Breast epithelium (tissue), 4 donors: ENCODE measurements at places on chromosomes 7 and 10.

DNA sequence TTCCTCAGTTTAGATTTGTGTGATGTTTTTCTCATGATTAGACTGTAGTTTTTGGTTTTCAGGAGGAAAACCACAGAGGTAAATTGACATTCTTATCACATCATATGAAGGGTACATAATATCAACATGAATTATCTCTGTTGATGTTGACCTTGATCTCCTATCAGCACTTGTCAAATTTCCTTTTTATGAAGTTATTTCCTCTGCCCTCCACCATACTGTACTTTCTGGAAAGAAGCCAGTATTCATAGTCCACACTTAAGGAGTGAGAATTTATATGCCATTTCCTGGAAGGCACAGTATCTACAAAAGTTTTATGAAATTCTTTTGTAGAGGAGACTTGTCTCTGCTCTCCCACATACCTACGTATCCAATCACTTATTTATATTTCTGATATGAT is 807.2 kb upstream of the MBL2 start:
- no peak overlapping the region for H3K4me3 ChIP-seq
- H3K36me3 ChIP-seq = no peaks in the 10 kb centered on the region
- no peaks in the 10 kb centered on the region for H3K27me3 ChIP-seq
- H3K4me1 ChIP-seq = no peaks in the 10 kb centered on the region
- H3K27ac ChIP-seq = no peak overlapping the region

GRCh38 chr10:121101561-121101960 is 250.4 kb downstream of the WDR11 start:
- no peak overlapping the region for H3K27ac ChIP-seq
- H3K4me3 ChIP-seq = no peak overlapping the region
- no peaks in the 10 kb centered on the region for H3K36me3 ChIP-seq
- no peaks in the 10 kb centered on the region for H3K27me3 ChIP-seq
- no peak for DNase-seq

DNA sequence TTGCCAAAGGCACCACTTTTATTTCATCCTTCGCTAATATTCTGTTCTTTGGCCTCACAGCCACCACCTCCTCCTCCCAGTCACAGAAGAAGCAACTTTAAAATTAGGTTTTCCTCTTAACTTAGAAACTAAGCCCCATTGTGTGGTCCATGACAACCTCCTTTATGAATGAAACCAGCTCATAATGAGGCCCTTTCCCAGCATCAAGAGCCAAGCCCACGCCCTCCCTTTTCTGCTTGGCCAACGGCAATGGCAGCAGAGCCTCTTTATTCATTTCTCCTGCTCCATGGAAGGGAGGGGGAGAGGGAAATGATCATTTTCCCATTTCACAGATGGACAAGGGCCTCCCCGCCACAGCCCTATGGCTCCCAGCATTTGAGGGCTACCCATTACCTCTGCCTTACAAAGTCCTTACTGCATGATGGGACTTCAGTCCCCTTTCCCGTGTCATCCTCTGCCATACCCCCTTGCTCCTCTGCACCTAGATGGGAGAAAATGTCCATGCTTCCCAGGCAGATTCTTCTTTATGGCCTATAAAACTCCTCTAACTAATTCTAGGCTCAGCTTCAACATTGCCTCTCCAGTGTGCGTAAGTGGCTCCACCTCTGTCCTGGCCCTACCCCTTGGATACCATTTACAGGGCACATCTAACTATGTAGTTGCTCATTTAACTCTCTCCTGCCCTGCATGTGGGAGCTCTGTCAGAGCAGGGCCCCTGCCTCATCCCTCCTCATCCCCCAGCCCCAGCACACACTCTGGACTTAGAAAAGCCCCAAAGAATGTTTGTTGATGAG is 475.5 kb downstream of the RPS24 start:
- no peak for DNase-seq
- no peaks in the 10 kb centered on the region for H3K36me3 ChIP-seq
- H3K4me3 ChIP-seq = no peak overlapping the region
- no peaks in the 10 kb centered on the region for H3K4me1 ChIP-seq
- no peaks in the 10 kb centered on the region for H3K27me3 ChIP-seq

- H3K4me1 ChIP-seq = no peaks in the 10 kb centered on the region
- no peak overlapping the region for H3K27ac ChIP-seq
- no peaks in the 10 kb centered on the region for H3K27me3 ChIP-seq
- H3K4me3 ChIP-seq = no peak overlapping the region
Measured at GRCh38 chr10:48242171-48242904, 32.2 kb downstream of the FRMPD2 start.

GRCh38 chr10:5442065-5442989 is 30.0 kb downstream of the NET1 start:
- no peak overlapping the region for H3K27ac ChIP-seq
- H3K4me3 ChIP-seq = no peak overlapping the region
- H3K4me1 ChIP-seq = no peaks in the 10 kb centered on the region
- no peaks in the 10 kb centered on the region for H3K36me3 ChIP-seq
- DNase-seq = no peak

GRCh38 chr10:68462536-68462935 is 9.2 kb downstream of the DNA2 start:
- H3K36me3 ChIP-seq = no peaks in the 10 kb centered on the region
- H3K4me3 ChIP-seq = no peak overlapping the region
- no peak for DNase-seq
- no peaks in the 10 kb centered on the region for H3K4me1 ChIP-seq

- H3K4me3 ChIP-seq = no peak overlapping the region
- H3K36me3 ChIP-seq = no peaks in the 10 kb centered on the region
- H3K4me1 ChIP-seq = no peaks in the 10 kb centered on the region
- DNase-seq = no peak
- H3K27ac ChIP-seq = no peak overlapping the region
- H3K27me3 ChIP-seq = no peaks in the 10 kb centered on the region
Measured at GRCh38 chr10:36779238-36779846, 346.1 kb upstream of the ANKRD30A start.

GRCh38 chr7:28939844-28940544 is 18.1 kb downstream of the TRIL start:
- H3K36me3 ChIP-seq = no peaks in the 10 kb centered on the region
- no peak overlapping the region for H3K4me3 ChIP-seq
- no peaks in the 10 kb centered on the region for H3K27me3 ChIP-seq
- no peaks in the 10 kb centered on the region for H3K4me1 ChIP-seq
- DNase-seq = no peak

- H3K4me3 ChIP-seq = no peak overlapping the region
- H3K4me1 ChIP-seq = peaks cover 5% of the 10 kb centered on the region
- H3K27ac ChIP-seq = peak overlapping the region; percentile 65
- peak; percentile 68 for DNase-seq
Measured at GRCh38 chr7:23334482-23335056, 35.4 kb downstream of the MALSU1 start.

DNA sequence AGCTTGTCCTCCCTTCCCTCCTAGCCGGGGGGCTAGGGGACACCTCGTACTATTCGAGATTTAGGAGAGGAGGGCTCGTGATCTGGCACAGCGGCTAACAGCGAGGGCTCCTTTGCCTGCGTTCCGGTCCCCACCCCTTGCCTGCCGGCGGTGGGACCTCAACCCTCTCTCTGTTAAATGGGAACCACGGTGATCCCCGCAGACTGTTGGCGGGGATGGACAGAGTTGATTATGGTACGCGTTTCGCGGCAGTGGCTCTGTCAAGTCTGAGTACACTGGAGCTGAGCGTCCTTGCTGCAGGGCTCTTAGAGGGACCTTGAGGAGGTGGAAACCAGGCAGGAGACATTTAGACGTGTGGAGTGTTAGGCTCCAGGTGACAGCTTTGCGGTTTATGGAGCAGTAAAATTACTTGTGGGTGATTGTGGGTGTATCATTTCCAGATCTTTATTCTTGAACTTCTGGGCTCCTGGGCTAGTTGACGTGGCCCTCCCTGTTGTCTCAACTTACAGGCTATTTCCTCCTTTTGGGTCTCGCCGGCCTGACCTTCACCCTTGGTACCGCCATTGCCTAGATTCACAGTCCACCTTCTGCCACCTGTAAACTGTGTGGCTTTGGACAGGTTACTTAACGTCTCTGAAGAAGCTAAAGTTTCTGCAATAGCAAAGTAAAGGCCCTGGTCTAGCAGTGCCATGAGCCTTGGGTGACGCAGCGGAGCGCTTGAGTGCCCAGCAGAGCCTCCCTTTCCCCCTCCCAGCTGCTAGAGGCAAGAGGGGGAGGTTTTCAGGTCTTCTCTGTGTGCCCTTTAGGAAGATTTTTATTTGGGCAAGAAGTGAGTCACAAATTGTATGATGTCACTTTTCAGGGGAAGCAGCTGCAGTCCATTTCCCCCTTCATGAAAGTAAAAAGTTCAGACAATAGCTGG is 739 bp downstream of the CASP7 start:
- no peaks in the 10 kb centered on the region for H3K36me3 ChIP-seq
- DNase-seq = no peak
- H3K4me3 ChIP-seq = peak overlapping the region; percentile 75
- no peaks in the 10 kb centered on the region for H3K27me3 ChIP-seq

GRCh38 chr7:127760436-127761031 is 108.5 kb downstream of the SND1 start:
- no peaks in the 10 kb centered on the region for H3K27me3 ChIP-seq
- DNase-seq = no peak
- H3K36me3 ChIP-seq = no peaks in the 10 kb centered on the region
- no peak overlapping the region for H3K4me3 ChIP-seq
- H3K27ac ChIP-seq = no peak overlapping the region

GRCh38 chr10:62054408-62054807 is 152.9 kb downstream of the ARID5B start:
- peaks cover 13% of the 10 kb centered on the region for H3K4me1 ChIP-seq
- H3K4me3 ChIP-seq = peak overlapping the region; percentile 10

DNA sequence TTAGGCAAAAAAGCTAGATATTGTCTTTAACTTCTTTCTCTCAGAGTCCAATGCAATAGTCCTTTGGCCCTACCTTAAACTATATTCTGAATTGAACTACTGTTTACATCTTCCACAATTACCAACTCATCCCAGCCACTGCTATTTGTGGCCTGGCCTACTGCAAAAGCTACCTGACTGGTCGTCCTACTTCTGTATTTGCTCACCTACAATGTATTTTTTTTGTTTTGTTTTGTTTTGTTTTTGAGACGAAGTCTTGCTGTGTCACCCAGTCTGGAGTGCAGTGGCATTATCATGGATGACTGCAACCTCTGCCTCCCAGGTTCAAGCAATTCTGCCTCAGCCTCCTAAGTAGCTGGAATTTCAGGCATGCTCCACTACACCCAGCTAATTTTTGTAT is 51.2 kb downstream of the ARL4A start:
- peak overlapping the region; percentile 61 for H3K27ac ChIP-seq
- no peak overlapping the region for H3K4me3 ChIP-seq
- H3K36me3 ChIP-seq = no peaks in the 10 kb centered on the region

DNA sequence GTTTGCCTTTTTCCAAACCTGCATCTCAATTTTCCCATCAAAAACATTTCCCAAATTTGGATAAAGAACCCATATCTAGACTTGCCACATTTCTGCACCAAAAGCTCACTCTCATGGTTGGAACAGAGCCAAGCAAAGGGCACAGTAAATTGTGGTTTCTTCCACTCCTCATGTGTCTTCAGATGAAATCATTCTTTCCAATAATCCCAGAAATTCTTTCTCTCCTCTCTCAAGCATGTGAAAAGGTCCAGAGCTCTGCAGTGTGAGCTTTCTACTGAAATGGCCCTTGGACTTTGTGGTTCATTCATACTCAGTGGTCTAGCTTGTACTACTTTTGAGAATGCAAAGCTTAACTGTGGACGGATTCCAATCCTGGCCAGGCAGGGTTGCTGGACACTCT is 19.8 kb downstream of the PRSS2 start:
- no peak overlapping the region for H3K27ac ChIP-seq
- DNase-seq = no peak
- no peak overlapping the region for H3K4me3 ChIP-seq
